GM13977 (cell line): ENCODE measurements at places on chromosomes 11 and 22.

GRCh38 chr11:68223275-68223674 is 10.2 kb upstream of the KMT5B start:
- DNase-seq = no peak

DNA sequence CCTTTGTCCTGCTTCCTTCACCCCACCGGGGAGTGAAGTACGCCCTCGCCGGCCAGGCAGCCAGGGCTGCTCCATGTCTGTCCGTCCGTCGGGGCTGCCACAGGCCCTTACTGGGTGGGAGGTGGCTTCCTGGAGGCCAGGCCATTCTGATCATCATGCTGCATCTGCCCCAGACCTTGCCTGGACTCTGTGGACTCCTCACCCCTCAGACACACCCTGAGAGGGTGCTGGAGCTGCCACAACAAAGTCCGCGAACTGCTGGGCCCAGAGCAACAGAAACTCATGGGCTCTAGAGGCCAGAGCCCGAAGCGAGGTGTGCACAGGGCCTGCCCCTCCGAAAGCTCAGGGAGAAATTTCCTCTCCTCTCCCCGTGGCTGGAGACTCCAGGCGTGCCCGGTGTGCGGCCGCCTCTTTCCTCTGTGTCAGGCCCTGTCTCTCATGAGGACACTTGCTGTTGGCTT is 124.2 kb downstream of the KCNQ1OT1 start:
- DNase-seq = no peak

DNA sequence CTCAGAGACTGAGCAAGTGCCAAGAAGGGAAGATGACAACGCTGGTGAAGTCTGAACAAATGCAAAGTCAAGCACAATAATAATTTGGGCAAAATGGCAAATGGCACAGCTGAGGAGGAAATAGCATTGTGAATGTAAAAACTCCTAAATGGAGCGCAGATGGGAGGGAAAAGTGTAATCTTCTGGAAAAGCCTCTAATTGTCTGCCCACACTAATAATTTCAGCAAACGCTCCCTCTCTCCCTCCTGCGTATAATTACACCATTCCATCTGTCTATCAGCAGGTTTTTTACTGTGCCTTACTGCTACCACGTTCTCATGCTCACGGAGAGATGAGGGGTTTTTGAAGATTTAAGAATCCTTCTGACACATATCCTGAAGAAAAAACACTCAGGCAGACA is 302.6 kb downstream of the KIRREL3 start:
- no peak for DNase-seq

- no peak for DNase-seq
These were observed 82.9 kb downstream of the MYO18B start for GRCh38 chr22:25824828-25825423.

GRCh38 chr11:47437746-47438418 is 11.1 kb downstream of the RAPSN start:
- DNase-seq = no peak

GRCh38 chr22:29722587-29722986 is 2.8 kb downstream of the CABP7 start:
- no peak for DNase-seq

DNA sequence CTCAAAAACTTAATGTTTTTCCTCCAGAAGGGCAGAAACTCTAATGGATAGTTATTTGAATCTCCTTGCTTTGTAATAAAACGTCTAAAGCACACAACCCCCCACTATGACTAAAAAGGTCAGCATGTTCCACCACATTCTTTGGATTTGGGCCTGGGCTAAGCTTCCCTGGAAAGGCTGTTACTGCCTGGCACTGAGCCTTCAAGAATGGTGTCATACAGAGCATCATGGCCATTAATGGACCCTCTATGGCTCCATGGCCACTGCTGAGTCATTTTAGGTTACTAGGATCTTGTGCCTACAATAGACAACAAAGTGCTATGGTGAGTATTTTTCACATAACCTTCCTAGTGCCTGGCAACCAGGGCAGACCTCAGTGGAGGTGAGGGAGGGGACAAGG is 242.6 kb upstream of the FAT3 start:
- no peak for DNase-seq

DNA sequence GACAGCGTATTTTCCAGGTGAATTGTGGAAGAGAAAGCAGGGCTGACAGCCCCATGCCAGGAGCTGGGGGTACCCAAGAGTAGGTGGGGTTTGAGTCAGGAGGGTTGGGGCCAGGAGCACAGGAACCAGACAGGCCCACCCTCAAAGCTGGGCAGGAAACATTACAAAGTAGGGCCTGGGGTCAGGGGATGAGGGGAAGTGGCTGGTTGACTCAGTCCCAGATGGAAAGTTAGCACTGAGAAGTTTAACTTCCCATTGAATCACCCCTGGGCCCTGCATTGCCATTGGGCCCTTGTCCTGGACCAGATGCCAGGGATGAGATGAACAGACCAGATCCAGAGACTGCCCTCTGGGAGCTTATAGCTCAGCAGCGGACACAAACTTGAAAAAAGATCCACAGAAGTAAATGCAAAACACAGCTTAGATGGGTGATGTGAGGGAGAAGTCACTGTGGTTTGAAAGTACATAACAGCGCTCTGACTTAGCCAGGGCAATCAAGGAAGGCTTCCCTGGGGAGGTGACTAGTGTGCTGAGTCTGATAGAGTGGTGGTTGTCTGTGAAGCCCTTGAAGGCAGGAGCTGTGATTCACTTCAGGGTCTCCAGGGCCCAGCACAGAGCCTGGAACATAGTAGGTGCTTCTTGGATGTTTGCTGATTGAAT is 2.2 kb downstream of the MAFF start:
- DNase-seq = no peak

DNA sequence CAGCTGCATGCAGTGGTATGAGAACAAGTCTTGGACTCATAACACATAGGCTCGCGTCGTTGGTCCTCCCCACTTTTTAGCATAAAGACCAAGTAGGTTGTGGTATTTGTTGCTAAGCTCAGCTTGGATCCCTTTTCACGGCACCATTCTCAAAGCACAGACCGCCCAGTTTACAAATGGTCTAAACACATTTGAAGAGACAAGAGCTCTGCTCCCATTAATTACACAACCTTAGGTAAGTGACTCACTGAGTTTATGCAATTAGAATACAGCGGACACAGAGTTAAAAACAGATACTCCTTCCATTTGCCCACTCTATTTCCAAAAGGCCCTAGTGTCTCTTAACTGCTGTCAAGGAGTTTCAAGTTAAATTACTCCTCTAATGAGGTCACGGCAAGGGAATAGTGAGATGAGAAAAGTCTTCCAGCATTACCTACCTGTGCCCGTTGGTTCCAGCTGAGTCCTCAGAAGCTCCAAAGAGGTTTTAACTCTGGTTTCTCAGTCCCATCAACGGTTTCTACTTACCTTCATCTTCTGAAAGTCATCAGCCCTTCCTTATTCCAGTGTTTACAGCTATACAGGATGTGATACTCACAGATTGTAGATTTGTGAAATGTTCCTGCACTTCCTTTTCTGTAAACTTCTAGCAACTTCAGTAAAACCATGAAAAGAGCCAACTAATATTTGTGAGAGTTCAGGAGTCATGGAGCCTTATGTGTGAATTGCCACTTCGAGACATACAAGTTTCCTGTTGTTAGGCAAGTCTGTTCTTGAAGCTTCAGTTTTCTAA is at the start of gene MS4A6A:
Gene MS4A6A, minus strand, starts transcription at position 543 of the 790 bp plus-strand sequence. CDS start 1,356 bp downstream, outside the sequence.
- no peak for DNase-seq

- DNase-seq = no peak
These were observed 29.2 kb upstream of the MUC5AC start for GRCh38 chr11:1128311-1129142.

GRCh38 chr11:22884217-22884616 is 23.9 kb upstream of the CCDC179 start:
- no peak for DNase-seq

DNA sequence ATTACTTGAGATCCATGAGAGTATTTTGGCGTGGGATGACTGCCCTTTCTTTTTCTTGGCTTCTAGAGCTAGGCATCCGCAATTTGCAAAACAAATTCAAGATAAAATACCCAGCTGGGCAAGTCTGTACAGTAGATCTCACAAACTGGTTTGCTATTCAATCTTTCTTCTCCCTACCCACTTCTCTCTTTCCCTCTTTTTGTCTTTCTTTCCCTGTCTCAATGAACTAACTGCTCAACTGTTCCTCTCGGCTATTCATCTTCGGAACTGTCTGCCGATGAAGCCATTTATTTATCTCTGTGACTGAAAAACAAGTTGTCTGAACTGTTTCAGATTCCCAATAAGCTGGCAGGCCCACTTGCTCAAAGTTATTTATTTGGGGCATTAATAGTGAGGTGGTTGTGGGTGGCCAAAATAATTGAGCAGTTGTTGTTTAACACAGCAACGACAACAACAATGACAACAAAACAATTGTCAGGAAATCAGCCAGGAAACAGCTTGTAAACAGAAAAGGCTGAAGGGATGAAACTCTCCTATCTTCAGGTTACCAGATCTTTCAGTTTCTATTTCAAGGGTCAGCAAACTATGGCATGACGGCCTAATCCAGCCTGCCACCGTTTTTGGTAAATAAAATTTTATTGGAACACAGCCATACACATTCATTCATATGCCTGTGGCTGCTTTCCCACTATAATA is 76.0 kb upstream of the MTMR2 start:
- DNase-seq = no peak

GRCh38 chr11:117978991-117979390 is 7.2 kb upstream of the IL10RA start:
- DNase-seq = peak; percentile 22

- DNase-seq = peak; percentile 67
These were observed at the start of gene DEUP1 for GRCh38 chr11:93330446-93330984. TSS of gene DEUP1 (plus strand) at chr11:93330742. CDS start at chr11:93332260, 1,518 bp downstream.

- no peak for DNase-seq
These were observed 38.0 kb upstream of the APLNR start for GRCh38 chr11:57274904-57275498.

- DNase-seq = no peak
These were observed 512 bp downstream of the TOLLIP start for GRCh38 chr11:1308743-1309497.

DNA sequence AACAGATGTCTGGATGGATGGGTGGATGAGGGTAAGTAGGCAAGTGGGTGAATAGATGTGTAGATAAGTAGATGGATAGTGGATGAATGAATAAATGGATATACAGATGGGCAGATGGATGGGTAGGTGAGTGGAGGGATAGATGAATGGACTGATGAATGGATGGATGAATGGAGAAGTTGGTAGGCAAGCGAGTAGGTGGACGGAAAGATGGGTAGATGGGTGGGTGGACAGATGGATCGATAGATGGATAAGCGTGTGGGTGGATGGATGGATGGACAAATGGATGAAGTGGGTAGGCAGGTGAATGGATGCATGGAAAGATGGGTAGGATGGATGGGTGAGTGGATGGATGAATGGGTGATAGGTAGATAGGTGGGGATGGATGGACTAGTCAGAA is 393.2 kb downstream of the SHANK2 start:
- DNase-seq = no peak

- DNase-seq = no peak
These were observed 18.9 kb downstream of the COPB1 start for GRCh38 chr11:14480716-14481115.

DNA sequence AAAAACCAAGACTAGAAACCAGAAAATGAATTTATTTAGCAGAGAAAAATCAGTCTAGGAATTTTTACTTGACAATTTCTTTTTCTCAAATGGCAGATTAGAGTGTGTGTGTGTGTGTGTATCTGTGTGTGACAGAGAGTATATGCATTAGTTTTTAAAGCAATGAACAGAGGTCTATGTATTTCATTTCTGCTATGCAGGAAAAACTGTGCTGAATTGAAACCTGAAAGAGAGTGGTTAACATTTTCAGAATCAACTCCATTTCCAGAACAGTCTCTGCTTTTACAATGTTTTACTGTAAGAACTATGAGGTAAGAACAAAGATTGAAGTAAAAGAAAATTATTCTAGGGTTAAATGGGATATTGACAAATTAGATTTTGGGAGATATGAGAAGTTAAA is 114.8 kb downstream of the GRM5 start:
- DNase-seq = no peak

DNA sequence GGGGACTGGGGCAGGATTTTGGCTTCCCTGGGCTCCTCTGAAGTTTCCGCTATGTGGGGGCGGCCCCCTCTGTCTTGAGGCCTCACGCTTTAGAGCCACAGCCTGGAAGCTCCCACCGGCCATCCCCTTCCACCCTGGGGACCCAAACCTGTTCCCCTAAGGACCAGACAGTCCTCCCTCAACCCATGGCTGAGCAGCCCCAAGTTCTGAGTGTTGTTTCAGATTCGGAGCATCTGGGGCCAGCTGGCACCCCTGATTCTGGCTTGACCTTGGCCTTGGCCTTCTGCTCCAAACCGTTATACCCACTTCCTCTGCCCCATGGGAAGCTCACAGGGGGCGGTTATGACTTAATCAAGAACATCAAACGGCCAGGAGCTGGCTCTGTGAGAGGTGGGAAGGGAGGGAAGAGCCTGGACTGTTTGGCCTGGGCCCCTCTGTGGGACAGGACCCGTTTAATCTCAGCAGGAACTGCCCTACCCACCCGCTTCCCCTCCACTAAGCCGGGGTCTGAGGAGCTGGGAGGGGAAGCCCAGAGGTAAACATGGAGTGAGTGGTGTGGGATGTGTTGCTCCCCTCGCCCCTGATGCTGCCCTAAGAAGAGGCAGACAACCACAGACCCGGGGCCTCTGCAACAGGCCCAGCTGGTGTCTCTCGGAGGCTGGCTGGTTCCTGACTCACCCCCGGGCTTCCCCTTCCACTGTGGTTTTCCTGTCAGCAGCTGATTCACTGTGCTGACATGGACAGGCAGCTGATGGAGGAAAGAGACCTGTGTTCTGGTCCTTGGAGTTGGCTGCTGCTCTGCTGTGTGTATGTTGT is 3.4 kb downstream of the CD82 start:
- DNase-seq = peak; percentile 74

GRCh38 chr11:58059007-58059350 is 28.2 kb downstream of the OR6Q1 start:
- DNase-seq = no peak

DNA sequence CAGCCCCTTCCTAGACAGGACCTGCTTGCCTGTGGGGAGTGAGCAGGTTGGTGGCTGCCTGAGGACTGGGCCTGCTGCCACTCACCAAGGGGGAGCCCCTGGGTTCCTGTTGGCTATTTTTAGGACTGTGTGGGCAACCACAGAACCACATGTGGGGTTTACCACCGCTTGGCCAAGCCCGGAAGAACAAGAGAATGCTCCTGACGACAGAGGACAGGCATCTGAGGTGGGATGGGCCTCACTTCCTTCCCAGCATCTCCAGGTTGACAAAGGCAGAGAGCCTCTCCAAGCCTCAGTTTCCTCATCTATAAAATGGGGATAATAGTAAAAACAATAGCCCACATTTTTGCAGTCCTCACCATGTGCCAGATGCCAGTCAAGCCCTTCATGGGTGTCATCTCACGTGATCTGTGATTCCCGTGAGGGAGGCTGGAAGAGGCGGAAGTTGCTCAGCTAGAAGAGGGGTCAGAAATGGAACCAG is 43.6 kb downstream of the LRRC32 start:
- peak; percentile 70 for DNase-seq

DNA sequence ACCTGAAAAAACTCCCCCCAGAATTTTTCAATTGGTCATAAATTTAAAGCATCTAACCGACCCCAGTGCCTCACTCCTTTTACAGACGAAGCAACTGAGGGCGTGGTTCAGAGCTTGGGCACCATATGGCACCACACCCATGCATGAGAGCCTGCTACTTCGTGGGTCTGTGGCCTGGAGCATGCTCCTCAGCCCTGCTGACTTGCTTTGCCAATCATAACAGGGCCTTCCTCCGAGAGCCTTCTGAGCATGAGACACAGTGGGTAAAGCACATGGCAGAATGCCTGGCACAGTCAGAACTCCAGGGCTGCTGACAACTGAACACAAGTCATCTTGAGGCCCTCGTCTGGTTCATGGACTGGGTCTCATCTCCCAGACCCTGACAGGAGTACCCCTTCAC is 33.3 kb downstream of the HIRA start:
- DNase-seq = no peak

GRCh38 chr22:29331658-29332300 is 16.3 kb upstream of the RASL10A start:
- DNase-seq = no peak
